ENCODE measurements at places on chromosomes 6 and 20.

DNA sequence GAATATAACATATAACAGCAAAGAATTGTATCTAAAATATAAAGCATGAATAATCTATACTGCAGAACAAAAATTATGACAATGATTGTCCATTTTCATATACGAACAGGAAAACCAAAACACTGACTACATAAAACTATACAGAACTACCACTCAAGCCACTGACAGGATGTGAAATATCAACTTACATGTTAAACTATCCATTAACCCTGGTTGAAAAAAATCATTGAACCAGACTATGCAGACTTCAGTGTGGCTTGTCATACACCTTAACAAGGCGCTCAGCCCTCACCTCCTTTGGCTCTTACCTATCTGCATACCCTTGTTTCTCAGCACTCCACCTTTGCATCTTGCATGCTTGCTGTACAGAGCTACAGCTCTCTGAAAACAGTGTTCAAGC lies 34.9 kb downstream of the ASCC3 start:
- no peak for DNase-seq

GRCh38 chr6:4563156-4563555 lies 213.0 kb upstream of the CDYL start:
- no peak for DNase-seq

- no peak for DNase-seq
Observed at GRCh38 chr6:9250852-9251251, 815.5 kb upstream of the SLC35B3 start.

GRCh38 chr6:26068036-26068435 lies 19.2 kb upstream of the HFE start:
- DNase-seq: no peak

DNA sequence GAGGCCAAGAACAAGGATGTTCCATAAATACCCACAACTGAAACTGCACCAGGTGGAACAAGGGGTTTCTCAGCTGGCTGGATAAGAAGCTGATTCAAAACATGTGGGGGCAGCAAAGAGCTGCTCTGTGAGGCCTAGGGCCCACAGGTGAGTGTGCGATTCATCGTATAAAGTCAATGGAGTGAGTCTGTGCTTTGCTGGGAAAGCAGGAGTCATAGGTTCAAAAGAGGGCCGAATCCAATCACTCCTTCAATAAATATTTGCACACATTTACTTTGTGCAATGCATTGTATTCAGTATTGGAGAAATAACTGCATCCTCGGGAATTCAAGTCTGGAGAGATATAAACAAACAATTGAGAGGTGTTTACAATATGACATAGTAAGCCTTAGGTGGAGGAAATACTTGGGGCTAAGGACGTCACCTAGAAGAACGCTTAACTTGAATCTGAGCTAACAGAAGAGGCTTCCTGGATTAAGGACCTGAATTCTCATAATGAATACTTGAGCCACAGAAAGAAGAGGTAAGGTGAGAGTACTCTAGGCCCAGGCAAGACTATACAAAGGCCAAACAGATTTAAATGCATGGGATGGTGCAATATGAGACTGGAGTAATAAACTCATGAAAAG lies 83.7 kb upstream of the TMEM30A start:
- no peak for DNase-seq

DNA sequence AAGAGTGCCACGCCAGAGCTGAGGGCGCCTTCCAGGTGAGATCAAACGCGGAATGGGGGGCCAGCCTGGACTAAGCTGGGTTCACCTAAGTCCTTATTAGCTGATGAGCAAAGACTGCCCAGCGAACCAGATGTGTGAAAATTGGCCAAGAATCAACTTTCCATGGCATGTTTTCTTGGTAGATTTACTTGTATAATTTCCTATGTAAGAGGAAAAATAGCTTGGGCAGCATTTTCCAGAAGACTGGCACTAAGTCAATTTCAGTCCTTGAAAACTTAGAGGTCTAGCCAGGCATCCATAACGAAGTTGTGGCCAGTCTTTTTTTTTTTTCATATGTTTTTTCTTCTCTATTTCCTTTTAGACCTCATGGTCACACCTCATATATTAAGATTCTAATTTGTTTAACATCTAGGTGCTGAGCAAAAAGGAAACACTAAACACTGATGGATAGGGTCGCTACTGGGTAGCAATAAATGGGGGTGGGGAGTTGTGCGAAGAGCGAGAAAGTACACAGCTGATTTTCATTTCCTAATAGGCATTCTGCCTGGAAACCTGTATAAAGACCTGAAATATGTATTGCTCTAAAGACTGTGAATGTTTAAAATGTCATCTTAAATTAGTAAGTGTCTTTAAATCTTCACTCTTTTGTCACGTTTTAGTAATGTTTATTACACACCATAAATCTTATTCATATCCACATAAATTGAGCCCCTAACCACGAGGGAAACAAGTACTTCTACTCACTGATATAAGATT lies 188.8 kb downstream of the CD83 start:
- DNase-seq: no peak

- DNase-seq: no peak
Observed at GRCh38 chr6:1662534-1662933, 52.8 kb downstream of the FOXC1 start.

- peak; percentile 75 for DNase-seq
Observed at GRCh38 chr6:161370880-161371279, 97.0 kb upstream of the AGPAT4 start.

DNA sequence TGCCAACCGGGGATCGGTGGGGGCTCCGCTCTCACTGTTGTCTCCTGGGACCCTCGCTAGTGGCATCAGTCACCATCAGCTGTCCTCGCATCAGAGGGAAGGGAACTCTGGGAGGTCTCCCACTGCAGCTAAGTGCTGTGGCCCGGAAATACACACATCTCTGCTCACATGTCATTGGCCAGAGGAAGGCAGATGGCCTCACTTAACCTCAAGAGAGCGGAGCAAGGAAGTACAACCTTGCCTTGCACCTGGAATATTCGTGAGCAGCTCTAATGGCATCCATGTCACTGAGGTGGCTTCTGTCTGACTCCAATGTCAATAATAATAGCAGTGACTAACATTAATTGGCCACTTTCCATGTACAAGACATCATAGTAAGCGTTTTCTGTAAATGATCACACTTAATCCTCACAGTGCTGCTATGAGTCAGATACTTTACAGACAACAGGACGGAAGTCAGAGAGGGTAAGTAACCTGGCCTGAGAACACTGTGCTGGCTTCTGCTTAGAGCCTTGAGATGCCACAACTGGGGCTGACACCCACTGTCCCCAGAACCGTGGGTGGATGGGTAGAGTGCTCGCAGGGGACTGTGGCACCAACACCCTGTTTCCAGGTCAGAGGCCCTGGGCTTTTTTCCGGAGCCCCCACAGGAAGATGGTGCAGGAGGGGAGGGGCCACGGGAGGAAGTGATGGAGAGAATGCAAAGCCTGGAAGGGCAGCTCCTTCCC lies 6.0 kb downstream of the LHFPL5 start:
- no peak for DNase-seq

DNA sequence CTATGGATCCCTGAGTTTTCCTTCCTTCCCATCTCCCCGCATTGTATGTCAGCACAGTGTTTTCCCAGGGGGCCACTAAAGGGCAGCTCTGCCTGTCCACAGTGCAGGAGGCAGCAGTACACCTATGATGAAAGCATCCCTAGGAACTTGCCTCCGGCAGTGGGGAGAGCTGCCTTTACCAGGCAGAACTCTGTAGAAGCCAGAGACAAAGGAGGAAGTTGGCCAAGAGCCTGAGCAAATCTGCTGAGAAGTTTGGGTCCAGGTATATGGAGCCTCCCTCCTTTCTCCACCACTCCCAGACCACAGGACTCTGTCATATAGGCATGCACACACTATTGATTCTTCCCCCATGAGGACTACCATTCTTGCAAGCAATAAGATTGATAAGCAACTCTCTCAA lies 282.7 kb downstream of the TBC1D7 start:
- DNase-seq: no peak

DNA sequence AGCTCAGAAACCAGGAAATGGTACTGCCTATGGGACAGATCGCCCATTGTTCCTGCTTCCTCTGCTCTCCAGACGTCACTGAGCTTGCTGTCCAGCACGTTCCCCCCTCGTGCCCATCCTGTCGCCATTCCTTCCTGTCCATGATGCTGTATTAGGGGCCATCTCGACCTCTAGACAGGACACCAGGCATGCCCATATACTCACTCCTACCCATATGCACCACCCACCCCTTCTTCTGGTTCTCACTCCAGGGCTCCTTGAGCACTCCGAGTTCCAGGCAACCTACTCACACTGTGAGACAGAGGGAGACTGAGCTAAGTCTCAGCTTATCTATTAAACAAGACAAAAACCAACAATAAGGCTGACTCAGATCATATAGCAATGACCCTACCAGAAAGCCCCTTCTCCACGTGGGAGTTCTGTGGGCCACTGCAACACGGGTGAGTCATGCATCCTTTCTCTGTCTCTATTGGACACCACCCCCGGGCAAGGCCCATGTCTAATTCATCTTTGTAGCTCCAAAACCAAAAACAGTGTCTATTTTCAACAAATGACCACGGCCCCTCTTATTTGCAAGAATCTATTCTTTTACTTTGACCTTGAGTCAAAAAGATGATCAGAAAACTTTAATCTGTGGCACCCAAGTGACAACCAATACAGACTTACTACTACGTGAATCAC lies 65.7 kb downstream of the PSMG4 start:
- no peak for DNase-seq

DNA sequence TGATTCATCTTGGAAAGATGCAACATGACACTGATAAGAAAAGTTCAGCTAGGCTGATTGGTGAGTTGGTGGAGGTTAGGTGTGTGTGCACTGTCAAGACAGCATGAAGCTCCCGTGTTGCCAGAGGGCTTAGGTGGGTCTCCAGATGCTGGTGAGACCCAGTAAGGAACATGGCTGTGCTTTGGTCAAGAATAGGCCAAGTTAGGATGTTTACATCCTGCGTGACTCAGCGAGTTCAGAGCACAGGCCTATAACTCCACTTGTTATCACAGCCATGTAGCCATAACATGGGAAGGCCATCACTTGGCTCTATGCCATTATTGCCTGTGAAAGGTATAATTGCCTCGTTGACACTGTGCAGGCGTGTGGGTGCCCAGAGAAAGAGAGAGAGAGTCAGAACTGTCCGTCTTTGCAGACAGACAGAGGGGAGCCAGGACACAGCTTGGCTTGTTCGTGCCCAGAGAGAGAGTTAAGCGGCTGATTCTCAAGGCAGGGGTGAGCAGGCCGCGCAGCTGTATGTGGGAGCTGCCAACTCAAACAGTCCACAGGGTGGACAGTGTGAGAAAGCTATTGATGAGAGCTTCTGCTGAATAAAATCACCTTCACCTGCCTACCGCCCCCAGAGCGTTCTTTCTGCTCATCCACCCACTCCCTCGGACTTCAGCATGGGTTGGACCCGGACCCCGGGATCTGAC lies 43.5 kb downstream of the OR2B6 start:
- no peak for DNase-seq

- DNase-seq: peak; percentile 5
Observed at GRCh38 chr6:99458319-99458718, 33.2 kb upstream of the PNISR start.

GRCh38 chr6:29442719-29443118 lies 3.6 kb downstream of the OR10C1 start:
- DNase-seq: no peak

GRCh38 chr20:47674686-47675085 lies 110.6 kb downstream of the SULF2 start:
- no peak for DNase-seq

DNA sequence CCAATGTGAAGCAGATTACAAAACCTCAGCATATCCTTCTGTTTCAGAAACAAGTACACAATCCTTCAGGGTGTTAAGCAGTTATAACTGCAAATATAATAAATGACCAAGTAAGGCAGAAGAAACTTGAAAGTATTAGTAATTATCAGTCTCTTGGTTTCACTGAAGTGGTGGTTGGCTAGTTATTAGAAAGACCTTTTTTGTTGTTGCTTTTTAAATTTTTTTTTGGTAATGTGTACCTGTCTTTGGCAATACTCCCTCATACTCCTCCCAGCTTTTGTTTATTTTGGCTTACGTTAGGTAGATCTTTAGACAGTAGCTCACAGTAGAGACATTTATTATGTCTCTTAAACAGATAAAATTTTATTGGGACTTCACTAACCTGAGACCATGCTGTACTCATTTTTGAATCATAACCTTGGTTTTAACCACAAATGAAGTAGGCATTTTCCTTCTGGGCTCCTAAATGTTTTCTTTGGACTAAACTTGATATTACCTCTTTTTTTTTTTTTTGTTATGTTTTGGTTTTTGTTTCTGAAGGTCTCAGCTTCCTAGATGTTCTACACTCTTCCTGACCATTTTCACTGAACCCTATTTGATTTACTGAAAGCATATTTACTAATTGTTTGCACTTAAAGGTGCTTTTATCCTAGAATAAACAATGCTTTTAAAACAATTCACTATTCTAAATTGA lies 6.4 kb downstream of the CD2AP start:
- no peak for DNase-seq

GRCh38 chr20:47648943-47649342 lies 136.3 kb downstream of the SULF2 start:
- no peak for DNase-seq

DNA sequence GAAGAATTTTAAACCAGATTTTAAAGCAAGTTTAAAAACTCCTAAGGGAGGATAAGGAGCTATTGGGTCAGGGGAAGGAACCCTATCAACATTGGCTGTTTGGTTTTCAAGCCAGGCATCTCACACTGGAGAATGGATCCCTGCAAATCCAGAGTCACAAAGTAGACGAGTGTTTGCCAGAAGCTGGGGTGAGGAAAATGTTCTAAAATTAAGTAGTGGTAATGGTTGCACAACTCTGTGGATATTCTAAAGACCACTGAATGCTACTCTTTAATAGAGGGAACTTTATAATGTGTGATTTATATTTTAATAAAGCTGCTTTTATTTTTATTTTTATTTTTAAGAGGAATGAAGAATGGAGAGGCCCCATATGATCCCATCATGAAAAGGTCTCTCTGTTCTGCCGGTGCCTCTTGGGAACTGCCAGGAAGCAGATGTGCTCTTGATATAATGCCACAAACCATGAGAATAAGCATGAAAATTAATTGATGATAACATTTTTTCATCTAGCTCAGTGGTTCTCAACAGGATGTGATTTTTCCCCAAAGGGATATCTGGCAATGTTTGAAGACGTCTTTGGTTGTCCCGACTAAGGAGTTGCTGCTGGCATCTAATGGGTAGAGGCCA lies 379.0 kb upstream of the CNR1 start:
- DNase-seq: no peak

DNA sequence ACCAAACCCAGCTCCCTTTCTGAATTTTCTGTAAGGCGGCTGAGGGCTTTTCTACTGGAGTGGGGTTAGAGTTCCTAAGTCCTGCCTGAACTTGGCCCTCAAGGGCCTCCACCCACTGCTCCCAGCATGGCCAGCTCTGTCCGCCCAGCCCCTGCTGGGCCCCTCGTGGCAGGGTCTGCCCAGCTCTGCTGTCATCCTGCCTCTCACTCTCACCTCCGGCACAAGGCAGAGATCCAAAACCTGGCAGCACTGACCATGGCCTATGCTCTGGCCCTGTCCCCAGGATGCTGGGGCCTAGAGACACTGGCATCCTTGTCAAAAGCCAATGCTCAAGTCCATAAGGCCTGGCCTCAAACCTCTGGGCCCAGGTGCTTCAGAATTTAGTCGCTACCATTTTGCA lies 61.1 kb downstream of the TAF4 start:
- DNase-seq: no peak
